Frontal cortex (tissue), 4 donors: ENCODE measurements at places on chromosomes 3 and 15. TPM values are rescaled to one million over a fixed set of nuclear protein-coding genes. Genes with fewer than 3 reads are reported as not detected.
A peak's percentile ranks its signal among the peaks of the same experiment; 100 is the strongest.

- DNase-seq = peak; percentile 28
Measured at GRCh38 chr3:108489776-108490175, 20.6 kb downstream of the MYH15 start.

- DNase-seq = no peak
Measured at GRCh38 chr3:63864965-63865327, 1.3 kb downstream of the ATXN7 start.

PTH1R gene
- total RNA-seq = 2.0 TPM

GRCh38 chr3:69878254-69878653, 121.3 kb upstream of the SAMMSON start:
- DNase-seq = no peak

GRCh38 chr3:67640023-67640660, 14.3 kb downstream of the SUCLG2 start:
- DNase-seq = no peak

SLC12A8 gene
- total RNA-seq = 2.4 TPM

EOGT gene
- 9.8 TPM for total RNA-seq

- DNase-seq = peak; percentile 61
Measured at GRCh38 chr3:53195602-53196574, 34.9 kb downstream of the PRKCD start.

- DNase-seq = no peak
Measured at GRCh38 chr3:119309591-119309990, 15.4 kb downstream of the ARHGAP31 start.

DNA sequence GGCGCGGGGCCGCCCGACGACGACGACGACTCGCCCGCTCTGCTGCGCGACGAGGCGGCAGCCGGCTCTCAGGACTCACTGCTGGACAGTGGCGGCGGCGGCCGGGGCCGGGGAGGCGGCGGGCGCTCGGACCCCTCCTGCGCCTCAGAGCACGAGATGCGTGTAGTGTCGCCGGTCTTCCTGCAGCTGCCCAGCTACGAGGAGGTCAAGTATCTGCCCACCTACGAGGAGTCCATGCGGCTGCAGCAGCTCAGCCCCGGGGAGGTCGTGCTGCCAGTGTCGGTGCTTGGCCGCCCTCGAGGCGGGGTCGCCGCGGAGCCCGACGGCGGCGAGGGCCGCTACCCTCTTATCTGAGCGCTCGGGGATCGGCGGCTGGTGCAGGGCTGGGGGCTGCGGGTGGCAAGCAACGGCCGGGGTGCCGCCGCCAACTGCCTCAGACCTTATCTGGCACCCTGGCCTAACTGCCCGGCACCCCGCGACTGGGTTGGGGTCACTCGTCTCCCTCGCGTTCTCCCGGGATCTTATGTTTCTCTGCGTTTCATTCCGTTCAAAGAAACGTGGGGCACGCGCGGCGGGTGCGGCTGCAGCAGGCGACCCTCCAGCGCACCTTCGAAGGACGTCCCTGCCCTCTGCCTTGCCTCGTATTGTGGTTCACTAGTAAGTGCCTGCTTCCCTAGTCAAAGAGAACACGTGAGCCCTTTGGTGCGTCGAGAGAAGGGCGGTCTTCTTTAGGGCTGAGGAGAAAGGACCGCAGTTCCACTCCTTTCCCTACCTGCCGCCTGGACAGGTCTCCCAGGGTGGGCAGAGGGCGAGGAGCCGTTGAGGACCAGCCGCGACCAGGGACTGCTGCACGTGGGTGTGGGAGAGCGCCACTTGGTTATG, 1.0 kb downstream of the C3orf80 start:
- DNase-seq = peak; percentile 10

- no peak for DNase-seq
Measured at GRCh38 chr3:11522953-11523571, 120.7 kb downstream of the VGLL4 start.

REC114 gene
- not detected for total RNA-seq

- DNase-seq = no peak
Measured at GRCh38 chr3:110293660-110294059, 778.0 kb upstream of the NECTIN3 start.

GRCh38 chr15:101556273-101556672, 66.8 kb upstream of the PCSK6 start:
- no peak for DNase-seq

DNA sequence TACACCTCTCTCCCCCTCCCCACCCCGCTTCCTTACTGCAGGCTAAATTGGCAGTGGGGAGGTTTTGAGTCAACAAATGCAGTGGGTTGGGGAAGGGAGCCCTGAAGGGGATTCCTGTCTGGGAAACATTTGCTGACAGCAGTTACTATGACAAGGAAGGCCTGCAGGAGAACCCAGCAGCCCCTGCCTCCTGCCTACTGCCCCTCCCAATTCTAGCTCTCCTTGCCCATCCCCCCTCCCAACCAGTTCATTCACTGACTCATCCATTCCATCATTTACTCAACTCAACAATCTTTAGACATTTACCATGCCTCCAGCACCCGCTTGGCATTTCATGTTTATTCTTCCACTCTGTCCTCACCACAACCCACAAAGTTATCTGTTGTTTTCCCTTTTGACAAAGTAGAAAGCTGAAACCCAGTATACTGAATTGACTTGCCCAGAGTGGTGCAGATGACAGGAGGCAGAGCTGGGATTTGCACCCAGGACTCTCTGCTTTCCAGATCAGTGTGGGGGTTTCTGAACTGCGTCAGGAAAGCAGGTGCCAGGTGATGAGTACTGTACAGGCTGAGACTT, 75.0 kb downstream of the MAGEF1 start:
- DNase-seq = no peak

DNA sequence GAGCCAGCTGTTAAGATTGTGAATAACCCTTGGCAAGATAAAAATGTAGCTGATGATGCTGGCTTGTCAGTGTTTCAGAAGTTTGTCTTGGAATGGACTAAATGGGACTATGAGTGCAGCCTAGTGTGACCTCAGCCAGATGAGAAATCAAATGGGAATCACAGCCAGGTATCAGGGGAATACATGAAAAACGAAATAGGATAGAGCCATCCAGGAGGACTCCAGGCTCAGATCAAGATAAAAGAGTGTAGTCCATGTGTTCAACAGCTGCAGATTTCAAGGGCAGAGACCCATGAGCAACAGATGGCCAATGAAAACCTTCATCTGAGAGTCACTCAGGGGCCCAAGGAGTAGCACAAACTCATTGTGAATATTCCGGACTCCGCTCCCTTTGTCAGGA, 1080.9 kb upstream of the CADM2 start:
- DNase-seq = no peak

DNA sequence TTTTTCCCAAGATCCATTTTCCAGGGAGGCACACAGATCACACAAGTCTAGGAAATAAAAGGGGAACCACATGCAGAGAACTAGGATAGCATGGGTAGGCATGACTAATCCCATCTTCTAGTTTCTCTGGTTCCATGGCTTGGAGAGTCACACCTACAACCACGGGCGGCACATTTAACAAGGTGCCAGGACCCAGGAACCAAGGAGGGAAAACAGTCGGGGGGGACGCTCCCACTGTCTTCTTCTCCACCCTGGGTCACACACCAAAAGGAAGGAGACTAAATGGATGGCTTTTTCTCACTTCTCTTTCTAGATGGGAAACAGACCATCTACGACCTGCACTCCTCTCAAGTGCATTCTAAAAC, 4.6 kb upstream of the SMCO1 start:
- no peak for DNase-seq

GOLGA6D gene
- total RNA-seq = not detected

CHRNA7 gene
- total RNA-seq = 4.5 TPM

DNA sequence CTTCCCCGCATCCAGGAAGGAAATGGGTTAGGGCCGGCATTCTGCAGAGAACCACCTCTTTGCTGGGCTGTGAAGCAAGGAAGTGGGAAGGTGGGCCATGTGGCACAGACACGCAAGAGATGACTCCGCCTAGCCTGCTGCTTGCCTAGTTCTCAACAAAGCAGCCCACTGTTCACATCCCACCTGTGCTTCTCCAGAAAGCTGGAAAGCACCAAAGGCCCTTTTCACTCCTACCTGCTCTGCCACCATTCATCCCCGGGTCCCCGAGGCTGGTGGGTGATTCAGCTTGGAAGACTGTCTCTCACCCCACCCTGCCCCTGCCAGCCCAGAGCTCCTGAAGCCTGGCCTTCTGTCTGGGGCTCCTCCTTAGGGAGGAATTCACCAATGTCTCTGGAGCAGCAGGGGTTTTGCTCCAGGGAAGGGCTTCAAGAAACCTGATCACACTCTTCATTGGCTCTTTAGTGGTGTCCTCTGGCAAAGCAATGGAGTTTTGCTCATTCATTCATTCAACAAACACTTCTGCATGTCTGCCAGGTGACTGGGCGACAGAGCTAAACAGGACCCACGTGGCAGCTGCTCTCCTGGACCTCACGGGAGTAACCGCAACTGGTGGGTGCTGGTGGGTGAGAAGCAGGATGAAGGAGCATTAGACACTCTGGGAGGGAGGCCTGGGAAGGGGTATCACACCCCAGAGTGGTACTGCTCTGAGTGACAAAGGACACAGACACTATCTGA, 145.4 kb upstream of the TLE3 start:
- no peak for DNase-seq

GRCh38 chr3:16409032-16409431, 104.5 kb downstream of the RFTN1 start:
- no peak for DNase-seq

DNA sequence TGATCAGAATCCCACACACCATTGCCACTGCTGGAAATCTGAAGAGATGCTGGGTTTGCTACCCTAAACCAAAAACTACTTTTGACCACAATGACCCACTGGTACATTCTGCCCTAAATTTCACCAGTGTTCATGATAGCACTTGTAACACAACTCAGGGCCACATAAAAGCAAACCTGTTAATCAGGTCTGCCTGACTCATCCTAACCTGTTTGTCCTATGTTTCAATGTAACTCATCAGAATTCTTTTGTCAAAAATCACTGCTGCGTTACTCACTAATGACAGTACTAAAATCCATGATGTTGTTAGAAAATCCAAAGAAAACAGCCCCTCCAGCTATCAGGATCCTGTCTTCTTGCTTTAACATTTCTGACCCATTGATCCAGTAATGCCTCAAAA, 55.6 kb upstream of the XCR1 start:
- no peak for DNase-seq

DNA sequence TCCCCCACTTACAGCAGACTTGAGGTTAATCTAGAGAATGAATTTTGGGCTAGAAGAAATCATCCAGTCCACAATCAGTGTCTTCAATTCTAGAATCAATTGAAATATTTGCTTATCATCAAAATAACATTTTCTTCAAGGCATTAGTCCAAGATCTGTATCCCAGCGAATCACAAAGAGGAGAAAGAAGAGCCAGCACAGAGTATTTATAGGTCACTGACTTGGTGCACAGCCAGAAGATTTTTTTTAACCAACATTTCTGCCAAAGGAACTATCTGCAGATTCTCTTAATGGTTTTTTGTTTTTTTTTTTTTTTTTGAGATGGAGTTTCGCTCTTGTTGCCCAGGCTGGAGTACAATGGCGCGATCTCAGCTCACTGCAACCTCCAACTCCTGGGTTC, 178.2 kb downstream of the TNIK start:
- DNase-seq = no peak

TMIE gene
- total RNA-seq = 1.2 TPM

- DNase-seq = no peak
Measured at GRCh38 chr3:180802837-180803236, 109.6 kb upstream of the FXR1 start.

DNA sequence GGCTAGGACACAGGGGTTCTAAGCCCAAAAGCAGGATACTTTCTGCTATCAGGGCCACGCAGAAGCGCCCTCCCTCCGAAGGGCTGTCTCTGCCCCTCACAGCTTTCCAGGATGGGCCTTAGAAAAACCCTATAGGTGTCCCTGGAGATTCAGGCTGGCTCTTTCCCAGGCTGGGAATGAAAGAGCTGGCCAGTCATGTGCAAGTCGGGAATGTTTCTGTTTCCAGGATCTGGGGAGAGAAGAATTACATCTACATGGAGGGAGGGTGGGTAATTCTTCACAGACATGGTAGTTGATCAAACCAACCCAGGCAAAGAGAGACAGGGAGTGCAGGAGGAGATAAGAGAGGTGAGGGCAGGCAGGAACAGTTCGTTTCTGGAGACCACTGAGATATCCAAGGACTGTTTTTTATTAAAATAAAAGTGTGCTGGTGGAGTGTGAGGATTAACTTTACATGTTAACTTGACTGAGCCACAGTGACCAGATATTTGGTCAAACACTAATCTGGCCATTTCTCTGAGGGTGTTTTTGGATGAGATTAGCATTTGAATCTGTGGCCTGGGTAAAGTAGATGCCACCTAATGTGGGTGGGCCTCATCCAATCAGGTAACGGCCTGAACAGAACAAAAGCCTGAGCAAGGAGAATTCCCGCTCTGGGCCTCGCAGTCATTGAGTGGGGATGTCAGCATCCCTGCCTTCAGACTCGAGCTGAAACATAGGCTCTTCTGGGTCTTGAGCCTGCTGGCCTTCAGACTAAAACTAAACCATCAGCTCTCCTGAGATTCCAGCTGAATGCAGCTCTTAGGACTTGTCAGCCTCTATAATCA, 15.3 kb downstream of the NUP210 start:
- no peak for DNase-seq
